ENCODE measurements at places on chromosomes 2 and 18. TPM values are rescaled to one million over a fixed set of nuclear protein-coding genes. Genes with fewer than 3 reads are reported as not detected.
A peak's percentile ranks its signal among the peaks of the same experiment; 100 is the strongest.

The FAM124B gene
- total RNA-seq = not detected

DNA sequence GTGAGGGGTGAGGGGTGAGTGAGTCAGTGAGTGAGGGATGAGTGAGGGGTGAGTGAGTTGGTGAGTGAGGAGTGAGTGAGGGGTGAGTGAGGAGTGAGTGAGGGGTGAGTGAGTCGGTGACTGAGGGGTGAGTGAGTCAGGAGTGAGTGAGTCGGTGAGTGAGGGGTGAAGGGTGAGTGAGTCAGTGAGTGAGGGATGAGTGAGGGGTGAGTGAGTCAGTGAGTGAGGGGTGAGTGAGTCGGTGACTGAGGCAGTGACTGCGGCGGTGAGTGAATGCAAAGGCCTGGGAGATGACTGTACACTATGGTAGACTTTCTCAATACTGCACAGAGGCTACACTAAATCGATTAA lies 16.6 kb downstream of the THAP4 start:
- peaks cover 26% of the 10 kb centered on the region for H3K36me3 ChIP-seq
- no peak overlapping the region for H3K4me3 ChIP-seq

- no peaks in the 10 kb centered on the region for H3K36me3 ChIP-seq
- H3K27me3 ChIP-seq = no peaks in the 10 kb centered on the region
- H3K4me3 ChIP-seq = peak overlapping the region; percentile 30
Measured at GRCh38 chr2:215684448-215685237, 248.8 kb upstream of the FN1 start.

DNA sequence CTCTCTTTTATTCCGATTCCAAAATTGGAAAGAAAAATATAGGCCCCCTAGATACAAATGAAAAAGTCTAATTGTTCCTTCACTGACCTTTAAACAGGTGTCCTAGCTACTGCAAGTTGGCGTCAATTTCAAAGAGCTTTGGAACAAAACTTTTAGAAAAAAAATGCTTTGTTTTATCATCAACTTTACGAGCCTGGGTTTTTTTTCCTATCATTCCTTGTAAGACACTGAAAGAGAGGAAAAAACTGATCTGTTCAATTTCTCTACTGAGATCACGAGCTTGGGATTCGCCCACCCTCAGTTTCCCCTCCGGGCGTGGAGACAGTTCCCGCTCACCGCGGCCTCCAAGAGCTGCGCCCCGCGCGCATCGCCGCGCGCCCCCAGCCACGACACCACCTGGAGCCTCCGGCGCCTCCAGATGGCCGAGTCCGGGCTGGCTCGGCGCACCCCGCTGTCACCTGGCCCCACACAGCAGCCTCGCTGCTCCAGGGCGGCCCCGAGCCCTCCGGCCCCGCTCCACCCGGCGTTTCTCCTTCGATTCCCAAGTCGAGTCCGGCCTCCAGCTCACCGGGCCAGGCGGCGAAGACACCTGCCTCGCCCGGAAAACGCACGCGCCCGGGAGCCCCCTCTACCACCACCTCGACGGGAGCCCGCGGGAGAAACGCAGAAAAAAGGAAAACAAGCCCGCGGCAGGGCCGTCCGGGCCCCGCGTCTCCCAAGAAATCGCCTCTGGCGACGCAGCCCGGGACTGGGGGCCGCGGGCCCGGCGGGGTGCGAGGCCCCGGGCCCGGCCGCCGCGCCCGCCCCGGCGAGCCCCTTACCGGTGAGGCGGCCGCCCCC lies 656 bp downstream of the TBC1D8 start:
- H3K36me3 ChIP-seq = no peaks in the 10 kb centered on the region
- peak overlapping the region; percentile 26 for H3K27ac ChIP-seq
- peaks cover 21% of the 10 kb centered on the region for H3K27me3 ChIP-seq
- peaks cover 51% of the 10 kb centered on the region for H3K4me1 ChIP-seq
- H3K4me3 ChIP-seq = peak overlapping the region; percentile 87

DNA sequence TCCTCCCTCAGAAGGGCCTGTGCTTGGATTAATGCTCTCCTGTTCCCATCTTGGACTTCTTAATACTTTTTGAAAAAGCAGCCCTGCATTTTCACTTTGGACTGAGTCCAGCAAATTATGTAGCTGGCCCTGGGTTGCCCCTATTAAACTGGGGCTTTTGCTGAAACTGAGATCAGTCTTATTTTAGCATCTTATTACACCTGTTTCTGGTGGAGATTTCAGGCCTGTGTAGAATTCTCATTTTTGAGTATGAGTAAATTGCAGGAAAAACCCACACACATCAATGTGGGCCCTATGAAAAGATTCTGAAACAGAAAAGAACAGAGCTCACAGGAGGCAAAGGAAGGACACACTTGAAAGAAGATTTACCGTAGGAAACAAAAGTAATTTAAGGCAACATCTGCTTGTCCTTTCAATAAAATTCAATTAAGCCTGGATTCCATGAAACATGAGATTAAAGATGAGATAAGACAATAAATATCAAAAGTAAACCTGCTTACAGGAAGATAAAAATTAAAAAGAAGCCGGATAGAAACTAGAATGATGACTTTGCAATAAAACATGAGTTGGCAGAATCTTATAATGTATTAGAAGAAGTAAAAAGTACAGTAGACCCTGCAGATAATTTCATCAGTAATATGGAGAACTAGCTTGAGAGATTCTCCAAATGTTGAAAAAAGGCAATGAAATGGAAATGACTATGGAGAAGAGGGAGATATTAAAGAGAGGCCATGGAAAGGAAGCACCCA lies 90.7 kb upstream of the GCFC2 start:
- H3K4me1 ChIP-seq = no peaks in the 10 kb centered on the region
- peaks cover 2% of the 10 kb centered on the region for H3K27me3 ChIP-seq
- no peaks in the 10 kb centered on the region for H3K36me3 ChIP-seq
- no peak overlapping the region for H3K4me3 ChIP-seq

- DNase-seq = peak; percentile 92
- peaks cover 6% of the 10 kb centered on the region for H3K4me1 ChIP-seq
- H3K27ac ChIP-seq = peak overlapping the region; percentile 88
- no peaks in the 10 kb centered on the region for H3K36me3 ChIP-seq
- H3K4me3 ChIP-seq = peak overlapping the region; percentile 91
- no peaks in the 10 kb centered on the region for H3K27me3 ChIP-seq
Measured at GRCh38 chr2:61694312-61695274, 156.4 kb upstream of the XPO1 start.

DNA sequence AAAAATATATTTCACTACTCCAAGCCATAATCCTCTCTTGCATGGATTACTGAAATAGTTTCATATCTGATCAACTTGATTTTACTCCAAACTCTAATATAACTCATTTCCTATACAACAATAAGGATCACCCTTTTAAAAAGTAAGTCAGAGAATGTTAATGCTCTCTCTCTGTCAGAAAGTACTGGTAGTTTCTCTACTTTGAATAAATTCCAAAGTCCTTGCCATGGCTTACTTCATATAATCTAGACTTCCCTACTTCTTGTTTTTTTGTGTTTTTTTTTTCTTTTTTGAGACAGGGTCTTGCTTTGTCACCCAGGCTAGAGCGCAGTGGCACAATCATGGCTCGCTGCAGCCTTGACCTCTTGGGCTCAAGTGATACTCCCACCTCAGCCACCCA lies 36.2 kb downstream of the MAP3K2 start:
- peaks cover 13% of the 10 kb centered on the region for H3K36me3 ChIP-seq
- no peaks in the 10 kb centered on the region for H3K27me3 ChIP-seq
- H3K4me3 ChIP-seq = no peak overlapping the region
- DNase-seq = no peak
- H3K4me1 ChIP-seq = peaks cover 6% of the 10 kb centered on the region

- H3K4me3 ChIP-seq = no peak overlapping the region
- no peaks in the 10 kb centered on the region for H3K36me3 ChIP-seq
- DNase-seq = no peak
- no peaks in the 10 kb centered on the region for H3K27me3 ChIP-seq
- no peak overlapping the region for H3K27ac ChIP-seq
- peaks cover 23% of the 10 kb centered on the region for H3K4me1 ChIP-seq
Measured at GRCh38 chr2:20050104-20050645, 1.3 kb downstream of the LAPTM4A start.
